ENCODE measurements at places on chromosomes 11 and 22.

DNA sequence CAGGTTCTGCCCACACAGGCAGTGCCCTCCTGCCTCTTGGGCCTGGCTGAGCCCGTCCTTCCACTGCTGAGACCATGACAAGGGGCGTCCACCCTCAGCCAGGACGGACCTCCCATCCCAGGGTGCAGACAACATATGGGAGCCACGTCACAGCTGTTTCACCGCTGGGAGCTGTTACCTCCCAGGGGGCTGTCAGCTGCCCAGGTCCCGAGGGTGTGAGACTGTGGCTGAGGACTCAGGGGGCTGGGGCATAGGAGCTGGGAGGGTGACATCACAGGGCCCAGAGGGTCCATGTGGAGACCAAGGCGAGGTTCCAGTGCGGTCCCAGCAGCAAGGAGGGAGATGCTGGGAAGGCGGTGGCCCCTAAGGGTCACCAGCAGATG lies 17.9 kb upstream of the CTSD start:
- no peak for DNase-seq

GRCh38 chr22:49087198-49087597 lies 740.5 kb downstream of the BRD1 start:
- DNase-seq = no peak

DNA sequence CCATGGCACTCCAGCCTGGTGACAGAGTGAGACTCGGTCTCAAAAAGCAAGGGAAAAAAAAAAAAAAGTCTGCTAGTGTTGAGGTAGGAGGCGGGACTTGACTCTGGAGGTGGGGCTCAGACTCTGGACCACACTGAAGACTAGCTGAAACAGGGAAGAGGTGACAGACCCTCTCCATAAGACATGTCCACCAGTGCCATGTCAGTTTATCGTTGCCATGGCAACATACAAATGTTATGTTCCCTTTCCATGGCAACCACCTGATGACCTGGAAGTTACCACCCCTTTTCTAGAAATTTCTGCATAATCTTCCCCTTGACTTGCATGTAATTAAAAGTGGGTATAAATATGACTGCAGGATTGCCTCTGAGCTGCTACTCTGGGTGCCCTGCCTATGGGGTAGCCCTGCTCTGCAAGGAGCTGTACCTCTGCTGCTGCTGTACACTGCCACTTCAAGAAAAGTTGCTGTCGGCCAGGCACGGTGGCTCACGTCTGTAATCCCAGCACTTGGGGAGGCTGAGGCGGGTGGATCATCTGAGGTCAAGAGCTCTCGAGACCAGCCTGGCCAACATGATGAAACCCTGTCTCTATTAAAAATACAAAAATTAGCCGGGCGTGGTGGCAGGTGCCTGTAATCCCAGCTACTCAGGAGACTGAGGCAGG lies 55.1 kb downstream of the KIAA1671 start:
- no peak for DNase-seq

GRCh38 chr11:96875712-96876111 lies 485.9 kb downstream of the JRKL start:
- no peak for DNase-seq

DNA sequence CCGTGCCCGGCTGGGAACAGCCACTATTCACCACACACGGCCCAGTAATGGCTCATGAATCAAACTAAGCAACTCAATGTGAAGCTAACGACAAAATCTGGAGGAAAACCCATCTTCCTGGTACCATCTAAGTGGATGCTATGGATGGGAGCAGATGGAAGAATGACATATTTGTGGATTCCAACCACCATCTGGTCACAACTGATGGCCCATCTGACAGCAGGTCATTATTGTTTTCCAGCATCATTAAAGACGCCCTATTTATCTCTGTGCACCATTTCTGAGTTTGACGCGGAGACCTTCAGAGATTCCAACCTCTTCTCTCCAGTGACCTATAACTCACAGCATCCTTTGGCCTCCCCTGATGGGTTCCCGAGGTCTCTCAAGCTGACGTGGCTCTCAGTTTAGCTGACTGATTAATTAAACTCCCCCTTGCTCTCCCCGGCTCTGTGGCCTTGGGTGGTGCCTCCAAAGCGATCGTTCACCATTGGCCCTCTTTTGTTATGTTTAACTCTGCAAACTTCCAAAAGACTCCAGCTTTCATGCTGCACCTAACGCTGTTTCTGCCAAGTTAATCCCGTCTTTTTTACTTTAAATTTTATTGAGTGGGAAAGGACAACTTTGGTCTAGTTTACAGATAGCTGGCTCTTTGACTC lies 1514.4 kb downstream of the BRD1 start:
- no peak for DNase-seq

DNA sequence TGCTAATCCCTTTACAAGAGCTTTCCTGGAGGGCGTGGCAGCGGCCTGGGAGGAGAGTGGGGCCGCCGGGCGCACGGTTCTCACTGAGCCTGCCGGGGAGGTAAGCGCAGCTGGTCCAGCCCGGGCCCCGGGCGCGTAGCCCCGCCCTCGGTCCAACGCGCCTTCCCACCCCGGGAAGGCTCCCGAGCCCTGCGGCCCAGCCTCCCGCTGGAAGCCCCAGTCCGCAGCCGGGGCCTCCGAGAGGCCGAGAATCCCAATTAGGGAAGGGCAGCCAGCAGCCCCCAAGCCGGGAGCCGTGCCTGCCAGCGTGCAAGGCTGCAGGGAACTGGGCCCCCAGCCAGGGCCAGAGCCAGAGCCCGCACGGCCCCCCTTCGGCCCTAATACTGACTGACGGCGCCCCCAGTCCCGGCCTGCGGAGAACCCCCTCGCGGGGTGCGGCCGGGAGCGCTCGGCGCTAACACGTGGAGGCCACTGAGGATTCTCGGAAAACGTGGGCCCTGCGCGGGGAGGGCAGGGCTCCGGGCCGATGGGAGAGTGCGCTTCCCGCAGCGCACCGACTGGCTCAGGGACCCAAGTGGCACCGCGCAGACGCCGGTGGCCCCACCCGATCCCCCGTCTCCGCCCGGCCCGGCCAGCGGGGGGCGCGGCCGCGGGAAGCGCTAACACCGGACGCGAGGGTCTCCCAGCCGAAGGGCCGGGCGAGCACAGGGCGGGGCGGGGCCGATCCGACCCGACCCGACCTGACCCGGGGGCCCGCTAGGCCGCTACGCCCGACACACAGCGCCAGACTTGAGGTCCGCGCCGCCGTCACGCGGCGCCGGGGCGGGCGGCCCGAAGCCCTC lies 5.7 kb downstream of the ZFTA start:
- no peak for DNase-seq

DNA sequence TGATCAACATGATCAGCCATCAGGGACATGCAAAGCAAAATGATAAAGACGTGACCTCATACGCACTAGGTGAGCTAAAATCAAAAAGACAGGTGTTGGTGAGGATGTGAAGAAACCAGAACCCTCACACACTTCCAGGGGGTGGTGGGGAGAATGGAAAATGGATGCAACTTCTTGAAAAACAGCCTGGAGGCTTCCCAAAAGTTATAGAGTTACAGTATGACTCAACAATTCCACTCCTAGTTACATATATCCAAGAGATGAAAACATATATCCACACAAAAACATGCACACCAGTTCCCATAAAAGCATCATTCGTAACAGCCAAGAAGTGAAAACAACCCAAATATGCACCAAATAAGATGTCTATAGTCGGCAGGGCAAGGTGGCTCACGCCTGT lies 42.1 kb upstream of the APLNR start:
- DNase-seq = no peak

DNA sequence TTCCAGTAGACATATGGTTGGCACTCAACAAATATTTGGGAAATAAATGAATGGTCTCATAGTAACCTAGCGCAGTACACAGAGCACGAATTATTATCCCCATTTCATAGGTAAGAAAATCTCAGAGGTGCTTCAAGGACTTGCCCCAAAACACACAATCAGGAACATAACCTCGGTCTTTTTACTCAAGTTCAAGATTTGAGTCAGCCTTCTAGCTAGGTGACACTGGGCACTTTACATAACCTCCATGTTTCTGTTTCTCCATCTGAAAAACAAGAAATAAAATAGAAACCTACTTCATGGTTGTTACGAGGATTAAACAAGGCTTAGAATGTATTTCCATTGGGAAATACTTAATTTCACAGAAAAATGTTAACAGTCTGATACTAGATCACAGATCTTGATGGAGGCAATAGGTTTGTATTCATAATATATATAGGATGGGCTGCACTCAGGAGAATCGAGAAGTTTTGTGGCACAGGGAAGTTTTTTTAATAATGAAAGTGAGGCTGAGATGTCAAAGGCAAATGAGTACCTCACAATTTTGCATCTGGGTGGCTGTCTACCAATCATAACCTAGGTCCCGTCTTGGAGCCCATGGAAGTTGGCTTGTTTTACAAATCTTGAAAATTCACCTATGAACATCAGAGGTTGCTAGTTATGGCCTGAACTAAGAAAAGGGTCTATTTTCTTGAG lies 147.4 kb upstream of the ZC3H12C start:
- DNase-seq = no peak

DNA sequence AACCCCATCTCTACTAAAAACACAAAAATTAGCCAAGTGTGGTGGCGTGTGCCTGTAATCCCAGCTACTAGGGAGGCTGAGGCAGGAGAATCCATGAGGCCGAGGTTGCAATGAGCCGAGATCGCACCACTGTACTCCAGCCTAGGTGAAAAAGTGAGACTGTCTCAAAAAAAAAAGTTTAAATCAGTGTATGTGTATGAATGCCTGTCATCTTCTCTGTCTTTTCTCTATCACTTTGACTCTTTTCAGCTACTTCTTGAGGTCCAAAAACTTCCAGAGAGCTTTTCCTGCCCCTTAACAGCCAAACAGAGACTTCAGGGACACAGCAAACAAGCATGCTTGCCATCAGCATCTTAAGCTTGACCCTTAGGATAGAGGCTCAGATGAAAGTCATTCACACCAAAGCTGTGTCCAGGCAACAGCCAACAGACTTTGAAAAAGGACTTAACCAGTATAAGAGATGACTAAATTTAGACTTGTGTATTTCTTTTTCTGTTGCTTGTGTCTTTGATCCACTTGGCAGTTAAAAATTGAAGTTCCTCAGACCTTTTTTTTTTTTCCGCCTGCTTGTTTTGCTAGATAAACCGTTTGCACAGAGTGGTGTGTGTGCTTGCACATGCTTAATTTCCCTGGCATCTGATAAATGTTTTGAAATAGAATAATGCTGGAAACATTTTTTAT lies 151.9 kb downstream of the DBX1 start:
- DNase-seq = no peak

GRCh38 chr22:26642465-26643417 lies 14.6 kb upstream of the MIAT start:
- peak; percentile 58 for DNase-seq

DNA sequence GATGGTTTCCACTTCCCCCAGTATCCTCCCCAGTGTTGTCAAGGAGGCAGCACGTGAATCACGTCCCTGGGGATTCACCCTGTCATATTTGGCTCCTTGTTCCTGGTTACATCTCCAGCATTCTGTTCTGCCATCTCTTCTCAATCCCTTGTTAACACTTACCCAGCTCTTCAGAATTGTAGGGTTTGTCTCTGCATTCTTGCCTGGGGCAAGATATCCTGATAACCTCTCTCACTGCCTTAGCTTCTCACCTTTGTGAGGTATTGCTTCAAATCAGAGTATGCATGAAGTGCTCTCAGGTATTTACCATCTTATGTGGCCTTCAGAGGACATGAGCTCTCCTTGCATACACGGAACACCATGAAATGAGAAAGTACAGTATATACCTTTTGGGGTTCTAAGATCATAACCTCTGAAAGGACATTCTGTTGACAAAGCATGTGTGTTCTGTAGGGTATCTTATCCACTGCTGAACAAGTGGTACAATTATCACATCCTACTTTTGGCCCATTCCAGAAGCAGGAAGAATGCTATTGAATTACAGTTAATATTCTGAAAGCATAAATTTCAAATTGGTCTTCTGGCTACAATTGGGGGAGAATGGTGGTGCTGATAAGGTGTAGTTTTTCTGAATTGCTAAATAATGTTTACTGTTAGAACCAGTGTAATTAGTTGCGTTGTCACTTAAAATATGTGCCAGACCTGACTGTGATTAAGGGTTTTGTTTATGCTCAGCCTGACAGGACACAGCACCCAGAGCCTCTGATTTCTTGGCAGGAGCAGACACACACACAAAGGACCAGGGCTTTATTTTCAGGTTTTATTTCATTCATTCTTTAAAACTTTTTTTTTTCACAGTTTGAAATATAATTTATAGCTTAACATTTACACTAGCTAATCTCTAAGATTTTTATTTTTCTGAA lies 32.7 kb downstream of the VSTM5 start:
- no peak for DNase-seq

DNA sequence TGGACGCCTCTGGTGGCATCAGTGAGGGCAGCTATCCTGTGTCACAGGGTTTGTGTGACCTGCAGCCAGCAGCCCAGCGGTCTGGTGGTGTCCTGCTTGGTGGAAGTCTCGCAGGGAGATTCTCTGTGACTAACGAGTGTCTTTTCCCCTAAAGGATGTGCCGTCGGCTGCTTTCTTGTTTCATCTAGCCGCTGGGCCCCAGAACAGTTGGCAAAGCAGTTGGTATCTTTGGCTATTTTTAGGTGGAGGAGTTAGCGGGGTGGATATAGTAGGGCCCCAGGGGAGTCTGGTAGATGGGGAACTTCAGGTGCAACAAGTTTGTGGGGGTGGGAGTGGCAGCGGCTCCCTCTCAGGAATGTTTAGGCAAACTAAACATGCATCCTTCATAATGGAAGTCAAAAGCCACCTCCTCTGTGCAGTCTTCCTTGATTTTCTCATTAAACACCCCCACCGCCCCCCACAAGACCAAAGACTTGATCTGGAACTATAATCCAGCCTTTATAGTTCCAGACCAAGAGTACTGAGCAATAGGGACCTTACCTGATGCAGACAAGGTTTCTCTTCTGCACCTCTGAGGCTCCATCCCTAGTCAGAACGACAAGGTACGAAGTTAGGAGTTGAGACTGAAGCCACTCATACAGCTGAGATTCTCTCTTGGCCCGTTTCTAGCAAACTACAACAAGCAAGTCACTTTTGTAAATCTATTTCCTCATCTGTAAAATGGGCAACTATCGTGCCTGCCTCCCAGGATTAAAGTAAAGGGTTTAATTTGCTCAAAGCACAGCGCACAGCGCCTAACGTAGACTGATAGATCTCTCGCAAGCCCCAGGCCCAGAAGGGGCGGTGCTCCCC lies 1.1 kb upstream of the PELI3 start:
- DNase-seq = no peak

GRCh38 chr11:102763440-102763839 lies 17.0 kb downstream of the MMP10 start:
- no peak for DNase-seq

GRCh38 chr11:86676533-86677154 lies 4.2 kb upstream of the ME3 start:
- DNase-seq = no peak

Data from effector memory CD8-positive, alpha-beta T cell (primary cell).